Activated CD4-positive, alpha-beta T cell treated with anti-CD3 and anti-CD28 coated beads, Interleukin-2, amount 50 U/mL, for 1 hour (primary cell): ENCODE measurements at places on chromosomes 7 and 10.

GRCh38 chr7:155282671-155283070, 15.0 kb upstream of the INSIG1 start:
- no peak for DNase-seq

- DNase-seq = peak; percentile 15
Measured at GRCh38 chr10:72254813-72255568, 18.7 kb upstream of the DDIT4 start.

DNA sequence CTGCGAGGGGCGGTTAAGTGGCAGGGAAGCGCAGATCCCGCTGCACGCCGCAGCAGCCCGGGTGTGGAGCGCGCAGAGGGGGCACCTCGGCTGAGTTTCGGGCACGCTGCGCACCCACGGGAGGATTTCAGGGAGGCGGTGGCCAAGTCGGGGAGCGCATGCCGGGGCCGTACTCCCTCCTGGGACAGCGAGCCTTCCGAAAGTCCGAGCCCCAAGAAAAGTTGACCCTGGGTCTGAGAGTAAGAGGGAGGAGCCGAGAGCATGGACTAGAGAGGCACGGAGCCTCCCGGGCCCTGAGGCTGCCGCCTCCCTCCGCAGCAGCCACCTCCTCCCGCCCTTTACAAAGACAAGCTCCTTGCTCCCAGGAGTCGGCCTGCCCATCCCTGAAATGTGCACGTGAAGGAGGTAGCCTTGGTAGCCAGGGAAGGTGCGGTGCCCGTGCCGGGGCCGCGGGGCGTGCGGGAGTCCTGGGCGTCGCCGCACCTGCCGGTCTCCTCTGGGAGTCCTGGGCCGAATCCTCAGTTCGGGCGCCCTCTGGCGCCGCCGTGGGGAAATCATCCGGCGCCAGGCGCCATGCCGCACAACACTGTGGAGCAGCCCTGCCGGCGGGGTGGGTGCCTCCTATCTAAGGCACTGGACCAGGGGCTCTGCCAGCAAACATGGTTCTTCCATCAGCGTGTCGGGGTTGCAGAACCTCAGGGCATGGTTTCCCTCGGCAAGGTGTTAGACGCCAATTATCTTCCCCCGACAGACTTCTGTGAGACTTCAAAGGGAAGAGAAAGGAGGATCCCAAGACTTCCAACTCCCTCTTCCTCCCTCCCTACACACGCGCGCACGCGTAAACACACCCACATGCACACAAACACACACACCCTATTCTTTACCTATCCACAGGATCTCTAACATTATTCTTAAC, 104.0 kb downstream of the TRIL start:
- DNase-seq = peak; percentile 41

DNA sequence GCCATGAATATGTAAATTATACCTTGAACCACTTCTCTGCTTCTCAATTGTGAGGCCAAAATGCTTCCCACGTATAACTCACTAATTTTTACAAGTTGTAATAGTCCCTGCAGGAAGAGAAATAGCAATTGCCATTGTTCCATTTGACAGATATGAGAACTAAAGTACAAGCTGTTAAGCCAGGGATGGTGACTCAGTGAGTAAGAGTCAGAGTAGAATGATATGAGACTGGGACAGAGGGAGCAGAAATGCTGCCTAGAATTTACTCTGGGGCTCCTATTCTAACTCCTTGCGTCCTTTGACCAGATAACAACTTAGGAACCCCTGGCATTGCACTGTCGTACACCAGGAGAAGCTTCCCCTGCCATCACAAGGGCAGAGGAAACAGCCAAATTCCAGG, 45.1 kb upstream of the SEPTIN7 start:
- DNase-seq = no peak

DNA sequence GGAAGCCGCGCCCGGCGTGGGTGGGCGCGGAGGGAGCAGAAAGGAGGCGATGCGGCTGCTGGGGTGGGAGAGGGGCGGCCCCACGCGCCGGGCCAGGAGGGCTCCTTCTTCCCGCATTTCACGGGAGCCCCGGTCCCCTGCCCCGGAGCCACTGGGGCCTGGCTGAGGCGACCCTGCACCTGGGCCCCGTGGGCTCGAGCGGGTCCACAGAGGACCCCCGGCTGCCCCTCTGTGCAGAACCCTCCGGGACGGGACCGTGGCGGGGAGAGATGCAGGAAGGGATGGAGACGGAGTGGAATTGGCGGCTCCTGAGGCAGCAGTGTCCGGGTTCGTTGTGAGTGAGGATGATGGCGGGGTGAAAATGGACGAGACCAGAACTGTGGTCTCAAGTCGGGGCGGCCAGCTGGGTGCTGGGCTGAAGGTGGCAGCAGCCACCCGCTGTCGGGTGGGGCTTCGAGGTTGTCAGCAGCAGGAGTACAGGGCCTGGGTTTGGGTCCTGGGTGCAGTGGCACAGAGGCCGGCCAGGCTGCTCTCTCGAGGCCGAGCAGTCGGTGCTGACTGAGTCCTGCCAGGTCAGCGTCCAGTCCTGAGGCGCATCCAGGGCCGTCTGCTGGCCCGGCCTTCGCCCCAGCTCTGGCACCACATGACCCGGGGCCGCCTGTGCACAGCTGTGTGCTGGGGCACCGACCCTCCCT, 80.4 kb downstream of the VIPR2 start:
- DNase-seq = no peak
